Spinal cord (tissue), 10 donors: ENCODE measurements at places on chromosomes 7 and 10. TPM values are rescaled to one million over a fixed set of nuclear protein-coding genes. Genes with fewer than 3 reads are reported as not detected.

The GIMAP8 gene
- 4.2 TPM for polyA plus RNA-seq

The TMEM213 gene
- polyA plus RNA-seq, result 0.77 TPM

The POT1 gene
- 32.5 TPM for polyA plus RNA-seq

The AKR1C8 gene
- polyA plus RNA-seq, result not detected

The GRID2IP gene
- 0.36 TPM for polyA plus RNA-seq

The ADAP1 gene
- polyA plus RNA-seq, result 92.4 TPM

The ANKRD22 gene
- polyA plus RNA-seq, result not detected

The NUTM2D gene
- polyA plus RNA-seq, result 20.4 TPM

The SPDYE11 gene
- 0.36 TPM for polyA plus RNA-seq

The PITX3 gene
- 0.22 TPM for polyA plus RNA-seq

The GRM8 gene
- 15.6 TPM for polyA plus RNA-seq

The ETV1 gene
- polyA plus RNA-seq, result 59.6 TPM

The AGMO gene
- polyA plus RNA-seq, result 0.30 TPM

The ADARB2 gene
- polyA plus RNA-seq, result 11.2 TPM

The MTERF1 gene
- 13.2 TPM for polyA plus RNA-seq

The TFEC gene
- polyA plus RNA-seq, result 2.6 TPM
